ENCODE measurements at places on chromosomes 13 and 19. TPM values are rescaled to one million over a fixed set of nuclear protein-coding genes. Genes with fewer than 3 reads are reported as not detected.

DNA sequence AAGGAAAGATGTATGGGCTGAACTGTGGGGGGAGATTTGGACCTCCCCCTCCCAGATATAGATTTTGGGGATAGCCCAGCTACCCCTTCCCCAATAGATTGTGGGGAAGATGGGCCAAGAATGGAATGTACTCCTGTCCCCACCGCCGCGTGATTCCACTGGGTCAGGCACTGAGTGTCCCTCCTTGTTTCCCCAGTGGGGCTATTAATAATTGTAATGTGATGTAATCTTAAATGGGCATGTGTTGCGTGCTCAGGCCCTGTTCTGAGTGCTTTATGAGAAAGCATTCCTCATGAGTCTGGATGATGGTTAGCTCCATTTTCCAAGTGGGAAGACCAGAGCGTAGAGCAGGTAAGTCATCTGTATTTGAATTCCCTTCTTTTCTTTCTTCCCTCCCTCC, 1.4 kb downstream of the PSMD8 start:
- DNase-seq = no peak

The FXYD3 gene
- total RNA-seq = not detected

- no peak for DNase-seq
Observed at GRCh38 chr13:42494157-42494556, 79.8 kb upstream of the TNFSF11 start.

GRCh38 chr13:43387880-43388279, 364.5 kb downstream of the DNAJC15 start:
- DNase-seq = no peak

The PLEKHF1 gene
- total RNA-seq = 9.2 TPM

The FCAR gene
- not detected for total RNA-seq

DNA sequence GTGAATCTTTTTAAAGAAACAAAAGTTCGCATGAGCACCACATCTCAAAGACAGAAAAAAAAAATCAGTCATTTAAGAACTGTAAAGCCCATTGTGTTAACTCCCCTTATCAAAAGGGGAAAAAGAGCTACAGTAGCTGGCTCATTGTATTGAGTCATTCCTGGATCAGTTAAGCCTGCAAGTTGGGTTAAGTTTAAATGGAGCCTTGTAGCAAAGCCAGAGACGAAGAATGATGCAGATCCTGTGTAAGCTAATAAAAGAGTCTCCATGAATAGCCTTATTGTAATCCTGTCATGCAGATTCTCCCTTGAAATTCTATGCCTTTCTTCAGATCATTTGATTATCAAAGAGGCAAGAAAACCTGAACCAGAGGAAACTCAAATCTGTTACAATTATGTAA, 83.8 kb downstream of the CRYL1 start:
- peak; percentile 56 for DNase-seq

GRCh38 chr13:89865164-89866064, 1482.1 kb upstream of the MIR17HG start:
- DNase-seq = no peak

- DNase-seq = no peak
Observed at GRCh38 chr13:51834581-51835171, 10.3 kb downstream of the TMEM272 start.

The ZNF554 gene
- 4.8 TPM for total RNA-seq

GRCh38 chr19:45730368-45731288, at the start of gene FBXO46:
TSS of gene FBXO46 (minus strand) at chr19:45730896. CDS start at chr19:45713495, 17,401 bp downstream.
- peak; percentile 88 for DNase-seq

DNA sequence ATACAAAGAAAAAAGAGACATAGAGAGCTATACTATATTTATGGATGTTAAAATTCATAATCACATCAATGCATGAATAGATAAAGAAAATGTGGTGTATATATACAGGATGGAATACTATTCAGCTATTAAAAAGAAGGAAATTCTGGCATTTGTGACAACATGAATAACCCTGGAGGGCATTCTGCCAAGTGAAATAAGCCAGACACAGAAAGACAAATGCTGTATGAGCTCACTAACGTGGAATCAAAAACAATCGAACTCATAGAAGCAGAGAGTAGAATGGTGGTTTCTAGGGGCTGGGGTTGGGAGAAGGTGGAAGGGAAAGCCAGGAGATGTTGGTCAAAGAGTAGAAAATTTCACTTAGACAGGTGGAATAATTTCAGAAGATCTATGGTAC, 24.0 kb downstream of the UTP14C start:
- DNase-seq = no peak

The FFAR3 gene
- not detected for total RNA-seq

DNA sequence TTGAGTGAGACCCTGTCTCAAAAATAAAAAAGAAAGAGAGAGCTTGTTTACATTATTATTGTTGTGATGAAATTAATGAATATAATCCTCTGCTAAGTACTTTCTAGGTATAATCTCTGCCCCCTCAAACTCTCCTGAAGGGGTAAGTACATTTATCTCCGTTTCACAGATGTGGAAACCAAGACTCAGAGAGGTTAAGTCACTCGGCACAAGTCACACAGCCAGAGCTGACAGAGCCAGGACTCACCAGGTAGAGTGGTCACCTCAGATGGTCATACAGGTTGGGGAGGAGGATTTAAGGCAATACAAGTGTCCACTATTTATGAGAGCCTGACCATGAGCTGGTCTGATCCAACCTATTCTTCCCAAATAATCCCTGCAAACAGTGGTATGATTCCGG, 15.2 kb upstream of the LYPD3 start:
- DNase-seq = no peak

The SCGB2B2 gene
- total RNA-seq = not detected

- no peak for DNase-seq
Observed at GRCh38 chr13:28237944-28238343, 99.6 kb downstream of the PAN3 start.

DNA sequence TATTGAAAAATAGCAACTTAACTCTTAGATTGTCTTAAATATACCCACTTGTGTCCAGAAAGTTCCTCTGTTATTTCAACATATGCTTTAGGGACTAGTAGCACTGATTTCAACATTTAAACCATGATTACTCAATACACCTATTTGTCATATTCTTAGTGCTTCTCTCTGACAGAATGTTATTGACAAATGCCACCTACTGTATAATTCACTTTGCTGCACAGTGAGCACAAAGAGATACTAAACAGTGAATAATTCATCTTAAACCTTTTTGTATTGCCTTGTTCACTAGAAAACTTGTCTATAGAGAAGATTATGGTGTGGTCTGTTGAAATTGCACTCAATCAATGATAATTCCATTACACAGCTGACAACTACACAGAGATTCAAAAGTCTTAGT, 692.6 kb downstream of the PCDH17 start:
- DNase-seq = no peak

- no peak for DNase-seq
Observed at GRCh38 chr13:42392180-42392579, 120.2 kb downstream of the AKAP11 start.

- DNase-seq = peak; percentile 18
Observed at GRCh38 chr13:102779436-102780159, 6.0 kb upstream of the TEX30 start.

DNA sequence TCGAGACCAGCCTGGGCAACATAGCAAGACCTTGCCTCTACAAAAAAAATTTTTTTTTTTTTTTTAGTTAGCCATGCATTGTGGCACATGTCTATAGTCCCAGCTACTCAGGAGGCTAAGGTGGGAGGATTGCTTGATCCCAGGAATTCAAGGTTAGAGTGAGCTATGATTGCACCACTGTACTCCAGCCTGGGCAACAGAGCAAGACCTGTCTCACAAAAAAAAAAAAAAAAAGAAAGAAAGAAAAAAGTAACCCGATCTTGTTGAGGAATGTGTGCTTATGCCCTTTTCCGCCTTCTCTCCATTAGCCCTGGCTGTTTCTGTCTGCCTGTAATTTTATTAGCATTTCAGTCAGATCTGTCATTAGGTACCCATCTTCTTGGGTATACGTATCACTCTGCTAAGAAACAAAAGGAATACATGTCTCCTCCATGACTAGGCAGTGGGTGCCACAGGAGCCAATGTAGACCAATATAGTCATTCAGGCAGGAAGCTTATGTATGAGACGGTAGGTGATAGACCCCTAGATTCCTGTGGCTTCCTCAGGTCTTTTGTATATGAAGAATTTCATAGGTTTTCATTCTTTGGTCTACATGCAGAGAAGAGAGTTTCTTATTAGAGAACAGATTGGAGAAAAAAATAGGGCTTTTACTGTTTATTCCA, 59.6 kb upstream of the NPAS1 start:
- DNase-seq = no peak

DNA sequence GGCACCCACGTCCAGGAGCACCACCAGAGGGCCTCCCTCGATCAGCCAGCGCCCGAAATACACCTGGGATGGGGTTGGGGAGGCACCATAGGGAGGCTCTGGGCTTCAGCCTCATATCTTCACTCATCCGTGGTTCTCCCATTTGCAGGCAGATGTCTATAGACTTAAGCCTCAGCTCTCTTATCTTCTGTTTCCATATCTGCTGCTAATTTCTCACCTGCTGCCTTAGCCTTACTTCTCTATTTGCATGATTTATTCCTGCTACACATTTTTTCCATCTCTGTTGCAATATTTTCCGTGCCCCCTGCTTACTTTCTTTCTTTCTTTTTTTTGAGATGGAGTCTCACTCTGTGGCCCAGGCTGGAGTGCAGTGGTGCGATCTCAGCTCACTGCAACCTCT, 5.8 kb downstream of the GYS1 start:
- DNase-seq = no peak

DNA sequence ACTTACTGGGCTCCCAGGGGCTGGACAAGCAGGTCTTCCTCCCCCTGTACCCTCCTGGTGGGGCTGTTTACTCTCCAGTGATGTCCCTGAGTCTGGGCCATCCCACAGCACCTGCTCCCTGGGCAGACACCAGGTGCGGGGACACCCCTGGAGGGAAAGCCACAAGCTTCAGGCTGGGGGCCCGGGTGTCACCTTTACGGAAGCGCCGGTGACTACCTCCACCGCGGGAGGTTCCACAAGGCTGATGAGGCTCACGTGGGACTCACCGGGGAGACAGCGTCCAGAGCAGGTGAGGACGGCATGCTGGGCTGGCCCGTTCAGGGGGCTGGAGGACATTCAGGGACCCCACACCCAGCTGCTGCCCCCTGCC, 24.9 kb downstream of the NFILZ start:
- DNase-seq = no peak

- DNase-seq = no peak
Observed at GRCh38 chr19:49837009-49837310, 14.0 kb upstream of the PTOV1 start.

Measured in A172 (cell line).